Cortex of kidney (tissue), 1 donor: ENCODE measurements at places on chromosomes 1 and 21.

GRCh38 chr1:1348420-1349255 is 580 bp downstream of the DVL1 start:
- DNase-seq, result no peak

- no peak for DNase-seq
Observed at GRCh38 chr1:43036932-43037331, 78.3 kb upstream of the SLC2A1 start.

DNA sequence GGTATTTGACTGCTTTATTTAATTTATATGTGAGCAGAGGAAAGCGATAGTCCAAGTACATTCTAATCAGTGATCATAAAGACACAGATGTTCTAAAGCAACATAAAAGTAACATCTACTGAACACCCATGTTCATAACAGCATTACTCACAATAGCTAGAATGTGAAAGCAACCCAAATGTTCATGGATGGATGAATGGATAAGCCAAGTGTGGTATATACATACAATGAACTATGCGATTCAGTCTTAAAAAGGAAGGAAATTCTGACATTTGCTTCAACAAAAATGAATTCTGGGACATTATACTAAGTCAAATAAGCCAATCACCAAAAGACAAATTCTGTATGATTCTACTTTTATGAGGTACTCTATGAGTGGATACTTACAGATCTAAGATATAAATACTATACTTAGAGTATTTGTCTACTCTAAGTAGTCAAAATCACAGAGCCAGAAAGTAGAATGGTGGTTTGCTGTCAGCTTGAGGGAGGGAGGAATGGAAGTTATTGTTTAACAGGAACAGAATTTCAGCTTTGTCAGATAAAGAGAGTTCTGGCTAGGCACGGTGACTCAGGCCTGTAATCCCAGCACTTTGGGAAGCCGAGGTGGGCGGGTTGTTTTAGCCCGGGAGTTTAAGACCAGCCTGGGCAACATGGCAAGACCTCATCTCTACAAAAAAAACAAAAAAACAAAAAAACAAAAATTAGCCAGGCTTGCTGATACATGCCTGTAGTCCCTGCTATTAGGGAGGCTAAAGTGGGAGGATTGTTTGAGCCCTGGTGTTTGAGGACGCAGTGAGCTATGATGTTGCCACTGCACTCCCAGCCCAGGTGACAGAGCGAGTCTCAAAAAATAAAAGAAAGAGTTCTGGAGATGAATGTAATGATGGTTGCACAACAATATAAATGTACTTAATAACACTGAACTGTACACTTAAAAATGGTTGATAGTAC is 79.7 kb upstream of the ARHGAP29 start:
- no peak for DNase-seq

GRCh38 chr1:5949085-5949760 is 43.0 kb downstream of the NPHP4 start:
- DNase-seq, result no peak

DNA sequence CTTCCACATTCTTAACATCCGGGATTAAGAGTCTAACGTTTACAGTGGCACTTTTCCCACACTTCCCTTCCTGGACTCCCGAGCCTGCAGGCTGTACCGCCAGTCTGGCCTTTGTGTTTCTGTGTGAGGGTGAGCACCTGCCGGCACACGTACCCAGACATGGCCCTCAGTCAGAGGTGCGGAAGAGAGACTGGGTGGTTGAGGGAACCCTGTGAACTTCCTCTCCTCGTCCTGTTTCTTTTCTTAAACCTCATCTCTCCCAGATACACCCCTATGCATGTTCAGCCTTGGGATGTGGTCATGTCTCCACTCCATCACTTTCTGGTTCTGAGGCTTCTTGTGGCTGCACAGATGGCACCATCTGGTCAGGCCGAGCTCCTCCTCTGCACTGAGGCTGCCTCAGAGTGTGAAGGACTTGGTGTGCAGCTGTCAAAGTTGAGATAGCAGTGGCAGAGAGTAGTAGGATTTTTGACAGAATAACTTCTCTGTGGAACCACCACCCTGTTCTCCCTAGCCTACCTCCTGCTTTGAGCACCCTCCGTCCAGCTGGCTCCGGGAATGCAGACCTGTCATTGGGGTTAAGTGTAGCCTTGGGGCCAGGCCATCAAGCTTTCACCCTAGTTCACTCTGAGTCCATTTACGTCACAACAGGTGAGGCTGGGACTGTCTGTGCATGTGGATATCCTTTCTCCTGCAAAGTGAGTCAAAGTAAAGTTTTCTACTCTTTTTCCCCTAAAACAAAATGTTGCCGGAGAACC is 31.4 kb downstream of the VASH2 start:
- DNase-seq, result no peak

GRCh38 chr1:240337781-240338180 is 246.1 kb downstream of the FMN2 start:
- no peak for DNase-seq

DNA sequence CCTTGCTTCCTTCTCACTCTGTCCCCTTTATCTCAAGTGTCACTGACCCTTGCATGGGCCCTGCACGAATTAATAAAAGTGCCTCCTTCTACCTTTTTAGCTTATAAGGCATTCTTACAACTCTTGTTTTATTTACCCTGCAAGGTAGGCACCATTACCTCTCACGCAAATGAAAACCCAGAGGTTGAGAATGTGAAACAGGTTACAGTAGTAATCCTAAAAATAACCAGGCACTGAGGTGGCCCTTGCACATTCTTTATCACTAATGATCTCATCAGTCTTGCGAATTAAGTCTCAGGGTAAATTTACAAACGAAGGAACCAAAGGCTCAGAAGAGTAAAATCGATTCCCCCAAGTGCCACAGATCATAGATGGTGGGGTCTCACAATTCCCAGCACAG is 3.7 kb downstream of the GLIS1 start:
- DNase-seq, result no peak

GRCh38 chr1:155049651-155050559 is 1.2 kb upstream of the ADAM15 start:
- DNase-seq, result no peak

- DNase-seq, result no peak
Observed at GRCh38 chr1:56417646-56418045, 161.7 kb downstream of the PLPP3 start.

DNA sequence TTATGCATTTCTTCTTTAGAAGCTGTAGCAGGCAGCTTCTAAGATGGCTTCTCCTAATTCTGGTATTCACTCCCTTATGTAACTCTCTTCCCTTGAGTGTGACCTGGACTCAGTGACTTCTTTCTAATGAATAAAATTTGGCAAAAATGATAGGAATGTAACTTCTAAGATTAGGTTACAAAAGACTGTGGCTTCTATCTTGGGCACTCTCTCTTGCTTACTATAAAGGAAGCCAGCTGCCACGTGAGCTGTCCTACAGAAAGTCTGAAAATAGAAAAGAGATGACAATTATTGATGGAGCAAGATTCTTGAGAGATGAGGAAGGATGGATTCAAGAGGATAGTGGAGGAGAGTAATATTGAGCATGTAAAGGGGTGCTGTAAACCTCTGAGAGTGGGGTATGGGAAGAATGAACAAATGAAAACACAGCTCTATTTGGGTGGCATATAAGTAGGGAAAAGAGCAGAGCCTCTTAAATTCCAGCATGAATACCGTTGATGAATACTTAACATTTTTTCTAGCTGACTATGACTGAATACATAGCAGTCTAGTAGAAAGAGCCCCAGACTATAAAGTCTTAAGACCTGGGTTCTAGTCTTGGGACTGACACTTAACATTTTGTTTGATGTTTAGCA is 5.5 kb downstream of the TSEN15 start:
- DNase-seq, result no peak

DNA sequence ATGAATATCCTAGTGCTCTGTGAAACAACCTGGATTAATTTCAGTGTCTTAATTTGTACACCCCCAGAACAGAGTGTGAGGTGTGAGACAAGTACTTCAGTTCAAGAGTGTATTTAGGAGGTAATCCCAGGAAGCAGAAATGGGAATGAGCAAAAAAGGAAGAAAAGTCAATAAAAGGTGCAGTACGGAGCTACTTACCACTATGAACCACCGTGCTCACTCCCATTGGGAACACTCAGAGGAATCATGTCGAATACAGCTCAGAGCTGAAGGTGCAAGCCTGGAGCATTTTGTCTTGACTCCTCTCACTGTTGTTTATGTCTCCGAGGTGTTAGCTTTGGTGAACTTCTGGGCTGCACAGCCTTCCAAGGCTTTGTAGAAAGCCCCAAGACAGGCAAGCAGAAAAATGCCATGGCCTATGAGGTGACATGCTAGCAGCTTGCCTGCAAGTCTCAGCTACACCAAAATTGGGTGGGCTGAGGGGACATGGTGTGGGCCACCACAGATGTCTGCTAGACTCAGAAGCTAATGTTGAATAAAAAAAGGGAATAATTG is 7.4 kb upstream of the SVBP start:
- no peak for DNase-seq

DNA sequence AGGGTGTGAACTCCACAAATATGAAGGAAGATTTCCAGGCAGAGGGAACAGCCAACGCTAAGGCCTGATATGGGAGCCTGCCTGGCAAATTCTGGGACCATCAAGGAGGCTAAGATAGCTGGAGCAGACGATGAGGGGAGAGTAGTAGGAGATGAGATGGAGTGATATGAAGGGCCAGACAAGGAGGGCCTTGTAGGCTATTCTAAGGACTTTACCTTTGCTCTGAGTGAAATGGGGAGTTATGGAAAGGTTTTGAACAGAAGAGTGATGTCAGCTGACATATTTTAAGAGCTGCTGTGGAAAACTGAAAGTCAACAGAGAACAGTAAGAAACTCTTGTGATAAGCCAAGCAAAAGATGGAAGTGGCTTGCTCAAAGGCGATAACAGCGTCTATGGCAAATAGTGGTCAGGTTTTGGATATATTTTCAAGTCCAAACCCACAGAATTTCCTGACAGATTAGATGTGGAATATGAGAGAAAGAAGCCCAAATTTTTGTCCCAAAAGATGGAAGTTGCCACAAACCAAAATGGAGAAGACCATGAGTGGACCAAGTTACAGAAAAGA is 2.1 kb upstream of the TP53BP2 start:
- DNase-seq, result no peak

- DNase-seq, result no peak
Observed at GRCh38 chr1:177858332-177858821, 111.5 kb downstream of the SEC16B start.

GRCh38 chr1:107935396-107936064 is 29.4 kb downstream of the VAV3 start:
- no peak for DNase-seq

- DNase-seq, result no peak
Observed at GRCh38 chr1:213416461-213417224, 365.6 kb downstream of the RPS6KC1 start.

- no peak for DNase-seq
Observed at GRCh38 chr1:47758341-47759250, 238.6 kb downstream of the TRABD2B start.

GRCh38 chr1:198268784-198269645 is 112.2 kb downstream of the NEK7 start:
- no peak for DNase-seq

- no peak for DNase-seq
Observed at GRCh38 chr1:206590025-206590758, 22.1 kb downstream of the EIF2D start.

DNA sequence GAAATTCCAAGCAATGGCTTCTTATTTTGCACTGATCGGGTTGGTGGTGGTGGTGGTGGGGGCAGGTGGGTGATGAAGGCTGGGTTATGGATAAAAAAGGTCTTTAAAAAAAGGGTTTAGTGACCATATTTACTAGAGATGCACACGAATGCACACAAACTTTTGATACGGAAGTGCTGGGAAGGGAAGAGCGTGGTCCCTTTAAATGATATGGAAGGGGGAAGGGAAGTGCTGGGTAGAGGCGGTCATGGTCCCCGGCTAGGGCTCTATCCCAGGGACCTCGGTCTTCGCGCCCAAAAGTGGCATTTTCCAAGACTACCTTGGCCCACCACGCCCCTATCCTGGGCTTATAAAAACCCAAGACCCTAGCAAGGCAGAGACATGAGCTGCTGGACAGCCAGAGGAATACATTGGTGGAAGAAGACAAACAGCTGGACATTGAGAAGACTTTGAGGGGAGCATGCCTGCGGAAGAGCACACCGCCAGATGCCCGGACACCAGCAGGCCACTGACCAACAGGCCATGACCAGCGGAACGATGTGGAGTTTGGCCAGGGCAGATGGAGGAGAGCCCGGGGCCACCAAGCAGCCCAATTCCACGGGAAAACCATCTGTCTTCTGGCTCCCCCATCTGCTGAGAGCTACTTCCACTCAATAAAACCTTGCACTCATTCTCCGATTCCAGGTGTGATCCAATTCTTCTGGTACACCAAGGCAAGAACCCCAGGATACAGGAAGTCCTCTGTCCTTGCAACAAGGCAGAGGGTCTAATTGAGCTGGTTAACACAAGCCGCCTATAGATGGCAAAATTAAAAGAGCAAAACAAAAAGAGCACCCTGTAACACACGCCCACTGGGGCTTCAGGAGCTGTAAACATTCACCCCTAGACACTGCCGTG is 1720.2 kb downstream of the MRPL39 start:
- no peak for DNase-seq

DNA sequence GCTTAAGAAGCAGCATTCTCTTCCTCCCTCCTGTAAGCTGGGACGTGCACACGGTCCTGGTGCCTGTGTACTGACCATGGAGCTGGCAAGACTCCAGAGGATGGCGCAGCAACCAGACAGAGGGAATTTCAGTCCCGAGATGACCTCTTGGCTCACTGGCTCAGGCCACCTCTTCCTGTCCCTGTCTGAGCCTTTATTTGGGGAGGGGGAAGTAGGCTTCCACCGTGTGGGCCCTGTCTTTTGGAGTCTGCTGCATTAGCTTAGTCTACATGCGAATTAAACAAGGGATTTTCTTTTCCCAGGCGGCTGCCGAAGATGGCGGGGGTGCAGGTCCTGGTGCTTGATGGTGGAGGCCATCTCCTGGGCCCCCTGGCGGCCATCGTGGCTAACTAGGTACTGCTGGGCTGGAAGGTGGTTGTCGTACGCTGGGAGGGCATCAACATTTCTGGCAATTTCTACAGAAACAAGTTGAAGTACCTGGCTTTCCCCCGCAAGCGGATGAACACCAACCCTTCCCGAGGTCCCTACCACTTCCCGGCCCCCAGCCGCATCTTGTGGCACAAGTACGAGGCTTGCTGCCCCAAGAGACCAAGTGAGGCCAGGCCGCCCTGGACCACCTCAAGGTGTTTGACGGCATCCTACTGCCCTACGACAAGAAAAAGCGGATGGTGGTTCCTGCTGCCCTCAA is 10.2 kb downstream of the IL24 start:
- DNase-seq, result no peak
